ENCODE measurements at places on chromosomes 7 and 10.

DNA sequence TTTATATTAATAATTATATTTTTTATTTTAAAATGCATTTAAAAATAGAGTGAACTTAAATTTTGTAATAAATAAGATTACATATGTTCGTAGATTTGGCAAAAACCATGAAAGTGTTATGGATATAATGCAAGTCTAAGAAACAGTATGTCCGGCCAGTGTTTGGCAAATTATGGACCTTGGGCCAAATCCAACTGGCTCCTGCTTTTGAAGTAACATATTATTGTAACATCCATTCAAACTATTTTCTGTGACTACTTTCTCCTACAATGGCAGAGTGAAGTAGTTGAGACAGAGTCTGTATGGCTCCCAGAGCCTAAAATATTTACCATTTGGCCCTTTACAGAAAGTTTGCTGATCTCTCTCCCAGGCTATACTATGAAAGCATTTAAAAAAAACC, 38.9 kb downstream of the TMEM229A start:
- DNase-seq = no peak

GRCh38 chr7:21131897-21132296, 296.0 kb upstream of the SP4 start:
- no peak for DNase-seq

GRCh38 chr10:61627266-61627665, 35.5 kb upstream of the CABCOCO1 start:
- no peak for DNase-seq

- no peak for DNase-seq
Observed at GRCh38 chr10:118585794-118586193, 9.7 kb downstream of the PRLHR start.
